Neural crest cell (in vitro differentiated cells): ENCODE measurements at places on chromosomes 6 and 20. TPM values are rescaled to one million over a fixed set of nuclear protein-coding genes. Genes with fewer than 3 reads are reported as not detected.

The GRM1 gene
- 0.20 and 0.63 TPM in 2 replicates for total RNA-seq

The VSX1 gene
- total RNA-seq: 3.8 and 4.2 TPM in 2 replicates

The C6orf132 gene
- total RNA-seq: 0.14 and 0.26 TPM in 2 replicates

The SLC4A11 gene
- total RNA-seq: 0.55 and 0.89 TPM in 2 replicates

The TNXB gene
- total RNA-seq: 4.6 and 6.6 TPM in 2 replicates

The XKR7 gene
- total RNA-seq: 4.5 and 4.9 TPM in 2 replicates

The CST4 gene
- not detected in 2 replicates for total RNA-seq

The RAMACL gene
- 0.70 and 0.98 TPM in 2 replicates for total RNA-seq

DNA sequence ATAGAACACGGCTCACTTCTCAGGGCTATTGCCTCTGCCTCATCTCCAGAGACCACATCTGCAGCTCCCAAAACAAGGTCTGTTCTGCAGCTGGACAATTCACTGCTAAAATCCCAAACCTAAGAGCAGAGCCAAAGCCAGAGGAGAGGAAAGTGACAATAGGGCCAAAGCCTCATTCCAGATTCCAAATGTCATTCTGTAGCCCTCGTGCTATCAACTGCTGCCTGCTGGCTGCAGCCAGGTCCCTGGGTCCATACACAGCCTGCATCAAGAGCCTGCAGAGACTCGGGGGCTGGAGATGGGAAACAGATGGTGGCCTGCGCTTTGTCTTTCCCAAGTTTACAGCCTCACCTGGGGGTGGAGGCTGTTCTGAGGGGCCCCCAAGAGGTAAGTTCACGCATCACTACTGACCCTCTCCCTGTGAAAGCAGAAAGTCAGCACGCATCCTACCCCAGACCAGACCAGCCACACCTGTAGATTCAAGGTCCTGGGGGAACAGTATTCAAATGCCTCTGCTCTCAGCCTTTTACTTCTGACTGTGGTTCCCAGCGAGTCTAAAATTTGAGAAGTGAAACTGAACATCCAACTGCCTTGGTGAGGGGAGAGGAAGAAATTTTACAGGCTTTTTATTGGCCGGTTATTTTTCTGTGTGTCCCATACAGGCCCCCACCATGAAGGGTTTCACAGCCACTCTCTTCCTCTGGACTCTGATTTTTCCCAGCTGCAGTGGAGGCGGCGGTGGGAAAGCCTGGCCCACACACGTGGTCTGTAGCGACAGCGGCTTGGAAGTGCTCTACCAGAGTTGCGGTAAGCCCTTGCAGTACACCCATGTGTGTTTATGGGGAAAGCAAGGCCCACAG is at the start of gene LY86:
Gene LY86, plus strand, starts transcription at position 657 of the 860 bp plus-strand sequence. Its CDS starts 15 bp downstream, at position 672.
- no peak for DNase-seq

DNA sequence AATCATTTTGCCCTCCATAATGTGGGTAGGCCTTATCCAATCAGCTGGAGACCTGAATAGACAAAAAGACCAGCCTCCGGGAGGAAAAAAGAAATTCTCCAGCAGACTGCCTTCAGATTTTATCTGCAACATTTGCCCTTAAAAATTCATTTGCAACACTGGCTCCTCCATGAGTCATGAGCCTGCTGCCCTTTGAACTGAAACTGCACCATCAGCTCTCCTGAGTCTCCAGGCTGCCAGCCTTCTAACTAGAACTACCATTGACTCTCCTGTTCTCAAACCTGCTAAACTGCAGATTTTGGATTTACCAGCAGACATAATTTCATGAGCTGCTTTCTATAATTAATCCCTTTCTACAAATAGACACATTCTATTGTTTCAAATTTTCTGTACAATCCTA is 223.9 kb upstream of the THEMIS start:
- no peak for DNase-seq

DNA sequence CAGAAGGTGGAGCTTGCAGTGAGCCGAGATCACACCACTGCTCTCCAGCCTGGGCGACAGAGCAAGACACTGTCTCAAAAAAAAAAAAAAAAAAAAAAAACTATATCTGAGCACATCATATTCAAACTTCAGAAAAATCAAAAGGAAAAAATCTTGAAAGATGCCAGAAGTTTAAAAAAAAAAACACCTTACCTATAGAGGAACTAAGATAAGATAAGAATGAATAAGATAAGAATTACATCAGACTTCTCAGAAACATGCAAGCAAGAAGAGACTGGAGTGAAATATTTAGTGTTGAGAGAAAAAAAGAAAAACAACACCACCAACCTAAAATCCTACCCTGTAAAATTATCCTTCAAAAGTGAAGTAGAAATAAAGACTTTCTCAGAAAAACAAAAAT is 116.8 kb upstream of the ARID1B start:
- no peak for DNase-seq

DNA sequence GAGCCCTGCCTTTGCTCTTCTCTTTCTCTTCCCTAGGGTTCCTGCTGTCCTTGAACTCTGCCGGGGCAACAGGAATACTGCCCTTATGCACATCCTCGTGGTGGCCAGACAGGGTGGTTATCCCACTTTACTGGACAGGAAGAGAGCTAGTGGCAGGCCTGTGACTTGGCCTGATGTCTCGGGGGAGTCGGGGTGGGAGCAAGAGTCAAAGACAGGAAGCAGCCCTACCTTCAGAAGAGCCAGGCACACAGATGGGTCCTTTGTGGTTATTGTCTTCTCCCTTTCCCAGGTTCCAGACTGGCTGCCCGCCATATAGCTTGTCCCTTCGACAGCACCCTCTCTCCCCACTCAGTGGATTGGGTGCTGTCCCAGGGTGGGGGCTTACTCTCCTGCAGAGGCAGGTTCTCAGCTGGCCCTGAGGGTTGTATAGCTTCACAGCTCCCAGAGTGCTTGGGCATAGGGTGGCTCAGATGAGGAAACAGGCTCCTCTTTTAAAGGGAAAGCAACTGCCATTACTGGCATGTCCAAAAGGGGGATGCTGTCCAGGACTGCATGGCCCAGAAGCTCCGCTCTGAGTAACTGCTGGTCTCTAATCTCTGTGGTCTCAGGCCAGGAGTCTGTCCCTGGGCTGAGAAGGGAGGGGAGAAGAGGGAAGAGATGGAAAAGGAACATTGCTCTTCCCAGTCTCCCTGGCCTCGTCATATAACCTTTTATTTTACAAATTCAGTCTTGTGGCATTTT is 17.3 kb downstream of the PLCG1 start:
- no peak for DNase-seq

DNA sequence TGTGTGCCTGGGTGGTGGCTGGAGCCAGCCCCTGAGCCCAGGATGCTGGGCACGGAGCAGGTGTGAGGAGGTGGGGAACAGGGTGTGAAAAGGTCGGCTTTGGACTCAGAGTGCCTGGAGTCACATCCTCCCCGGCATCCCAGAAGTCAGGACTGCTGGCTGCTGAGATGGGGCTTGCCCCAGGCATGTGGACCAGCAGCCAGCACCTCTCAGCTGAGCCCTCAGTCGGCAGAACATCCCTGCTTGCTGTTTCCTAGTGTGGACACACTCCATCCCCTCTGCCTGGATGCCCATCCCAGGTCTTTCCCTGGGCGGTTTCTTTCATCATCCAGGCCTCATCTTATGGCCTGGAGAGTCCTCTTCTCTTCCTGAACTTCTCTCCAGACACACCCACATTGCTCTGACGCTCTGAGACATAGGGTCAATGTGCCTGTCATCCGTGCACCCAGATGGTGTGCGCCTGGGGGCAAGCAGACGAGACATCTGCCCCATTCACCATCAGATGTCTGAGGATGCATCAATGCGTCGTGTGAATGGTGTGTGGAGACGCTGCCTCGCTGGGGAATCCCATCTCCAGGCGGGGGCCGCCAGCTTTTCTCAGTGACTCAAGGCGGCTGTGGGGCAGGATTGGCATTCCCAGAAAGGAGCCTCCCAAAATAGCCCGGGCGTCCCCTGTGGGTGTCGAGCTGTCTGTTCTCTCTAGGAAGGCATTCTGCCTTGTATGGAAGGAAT is 104.2 kb downstream of the SYCP2 start:
- DNase-seq: no peak

DNA sequence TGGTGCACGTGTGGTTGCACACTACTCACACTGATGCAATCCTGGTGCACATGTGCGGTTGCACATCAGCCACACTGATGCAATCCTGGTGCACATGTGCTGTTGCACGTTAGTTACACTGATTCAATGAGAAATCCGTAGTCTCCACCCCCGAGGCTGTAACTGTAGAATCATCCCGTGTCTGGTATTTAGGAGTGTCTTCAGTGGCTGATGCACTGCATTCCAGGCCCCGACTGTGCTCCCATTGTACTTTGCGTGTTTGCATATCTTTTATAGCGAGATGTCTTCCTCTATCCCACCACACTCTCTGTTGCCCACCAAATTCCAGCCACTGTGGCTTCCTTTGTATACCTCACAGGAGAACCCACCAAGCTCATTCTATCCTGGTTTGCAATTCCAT is 87.8 kb upstream of the MTHFD1L start:
- no peak for DNase-seq

- no peak for DNase-seq
These were observed 23.3 kb downstream of the MYCT1 start for GRCh38 chr6:152720974-152721373.

GRCh38 chr6:142937986-142938385 is 7.0 kb downstream of the HIVEP2 start:
- DNase-seq: no peak

GRCh38 chr6:136470044-136470443 is 80.2 kb downstream of the MAP7 start:
- no peak for DNase-seq

- no peak for DNase-seq
These were observed 59.9 kb upstream of the MAP7 start for GRCh38 chr6:136609873-136610706.

GRCh38 chr6:135013211-135013610 is 41.4 kb downstream of the HBS1L start:
- no peak for DNase-seq

DNA sequence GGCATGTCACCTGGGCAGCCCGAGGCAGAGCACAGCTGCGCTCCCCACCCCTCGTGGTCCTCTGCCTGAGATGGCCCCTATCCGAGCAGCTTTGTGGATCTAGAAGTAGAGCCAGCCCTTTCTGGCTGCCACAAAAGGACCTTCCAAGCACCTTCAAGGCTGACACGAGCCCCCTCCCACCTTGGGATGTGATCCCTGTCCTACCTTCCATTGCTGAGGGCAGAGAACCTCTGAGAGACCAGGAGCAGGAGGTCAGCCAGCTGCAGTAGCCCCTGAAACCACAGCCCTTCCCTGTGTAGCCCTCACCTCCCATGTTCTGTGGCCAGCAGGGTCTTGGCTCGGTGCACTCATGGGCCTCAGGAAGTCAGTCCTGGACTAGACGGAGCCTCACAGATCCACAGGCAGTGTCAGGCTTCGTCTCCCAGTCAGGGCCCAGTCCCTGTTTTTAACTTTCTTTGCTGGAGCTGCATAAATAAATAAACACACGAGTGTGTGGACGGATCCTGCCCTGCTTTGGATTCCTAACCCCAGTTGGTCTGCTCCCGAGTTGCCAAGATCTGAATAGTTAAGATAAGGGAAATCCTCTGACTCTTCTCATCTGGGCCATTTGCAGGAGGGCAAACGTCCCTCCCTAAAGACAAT is 507.7 kb downstream of the PREX1 start:
- no peak for DNase-seq

- no peak for DNase-seq
These were observed 166.9 kb downstream of the EYA2 start for GRCh38 chr20:47061549-47061948.

DNA sequence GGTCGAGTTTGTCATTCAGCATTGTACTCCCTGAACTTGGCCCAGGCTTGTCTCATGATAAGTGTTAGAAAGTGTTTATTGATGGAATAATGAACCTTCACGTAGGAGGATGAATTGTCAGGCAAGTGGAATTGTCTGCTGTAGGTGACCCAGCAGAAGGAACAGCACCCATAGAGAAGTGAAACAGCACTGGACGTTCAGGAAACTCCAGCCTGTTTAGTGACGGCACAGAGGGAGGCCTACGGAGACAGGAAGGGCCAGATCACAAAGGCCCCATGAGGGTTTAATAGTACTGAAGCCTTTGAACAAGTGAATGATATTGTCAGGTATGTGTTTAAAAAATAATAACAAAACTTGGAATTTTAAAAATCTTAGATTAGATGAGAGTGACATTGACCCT is 2.9 kb downstream of the STX11 start:
- no peak for DNase-seq

GRCh38 chr20:63690898-63691710 is 5.3 kb upstream of the TNFRSF6B start:
- no peak for DNase-seq

DNA sequence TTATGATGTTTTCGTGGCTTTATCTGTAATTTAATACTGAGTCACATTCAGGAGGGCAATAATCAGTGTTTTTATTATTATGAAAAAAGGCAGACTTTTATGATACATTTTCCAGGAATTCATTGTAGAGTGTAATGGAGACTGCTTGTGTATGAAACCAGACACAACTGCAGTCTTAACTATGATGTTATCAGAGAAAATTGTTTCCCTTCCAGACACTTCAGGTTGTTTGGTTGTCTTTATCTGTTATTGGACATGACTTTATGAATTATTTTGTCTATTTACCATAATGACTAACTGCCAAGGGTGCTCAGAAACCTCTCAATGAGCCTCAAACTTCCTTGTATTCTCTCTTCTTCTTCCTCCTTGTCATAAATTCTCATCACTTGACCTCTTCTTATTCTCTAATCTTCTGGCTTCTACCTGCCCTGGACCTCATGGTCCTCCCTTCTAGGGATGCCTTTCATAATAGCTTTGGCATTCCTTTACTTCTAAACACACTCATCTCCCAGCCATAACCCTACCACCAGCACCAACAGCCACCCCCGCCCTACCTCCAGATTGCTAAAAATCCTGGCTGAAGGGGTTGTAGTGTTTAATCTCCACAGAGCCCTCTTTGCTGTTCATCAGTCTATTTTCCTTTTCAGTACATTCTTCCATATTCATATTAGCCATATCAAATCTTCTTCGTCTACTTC is 492.5 kb downstream of the CDKAL1 start:
- no peak for DNase-seq

GRCh38 chr6:4192173-4192572 is 56.8 kb upstream of the ECI2 start:
- no peak for DNase-seq

- DNase-seq: no peak
These were observed 146.5 kb upstream of the ZNF217 start for GRCh38 chr20:53739799-53740785.
